ENCODE measurements at places on chromosomes 11 and 22.

GRCh38 chr11:48017105-48017830 is 36.9 kb downstream of the PTPRJ start:
- DNase-seq, result no peak

GRCh38 chr11:46701078-46701654 is 335 bp downstream of the ZNF408 start:
- no peak for DNase-seq

- no peak for DNase-seq
Observed at GRCh38 chr11:37957717-37958116, 1359.7 kb upstream of the RAG2 start.

GRCh38 chr11:57638811-57639320 is 10.8 kb downstream of the YPEL4 start:
- peak; percentile 43 for DNase-seq
